Renal cortical epithelial cell (primary cell): ENCODE measurements at places on chromosomes 5 and 9. TPM values are rescaled to one million over a fixed set of nuclear protein-coding genes. Genes with fewer than 3 reads are reported as not detected.

Gene DMGDH
- total RNA-seq: 4.5 and 9.3 TPM in 2 replicates

DNA sequence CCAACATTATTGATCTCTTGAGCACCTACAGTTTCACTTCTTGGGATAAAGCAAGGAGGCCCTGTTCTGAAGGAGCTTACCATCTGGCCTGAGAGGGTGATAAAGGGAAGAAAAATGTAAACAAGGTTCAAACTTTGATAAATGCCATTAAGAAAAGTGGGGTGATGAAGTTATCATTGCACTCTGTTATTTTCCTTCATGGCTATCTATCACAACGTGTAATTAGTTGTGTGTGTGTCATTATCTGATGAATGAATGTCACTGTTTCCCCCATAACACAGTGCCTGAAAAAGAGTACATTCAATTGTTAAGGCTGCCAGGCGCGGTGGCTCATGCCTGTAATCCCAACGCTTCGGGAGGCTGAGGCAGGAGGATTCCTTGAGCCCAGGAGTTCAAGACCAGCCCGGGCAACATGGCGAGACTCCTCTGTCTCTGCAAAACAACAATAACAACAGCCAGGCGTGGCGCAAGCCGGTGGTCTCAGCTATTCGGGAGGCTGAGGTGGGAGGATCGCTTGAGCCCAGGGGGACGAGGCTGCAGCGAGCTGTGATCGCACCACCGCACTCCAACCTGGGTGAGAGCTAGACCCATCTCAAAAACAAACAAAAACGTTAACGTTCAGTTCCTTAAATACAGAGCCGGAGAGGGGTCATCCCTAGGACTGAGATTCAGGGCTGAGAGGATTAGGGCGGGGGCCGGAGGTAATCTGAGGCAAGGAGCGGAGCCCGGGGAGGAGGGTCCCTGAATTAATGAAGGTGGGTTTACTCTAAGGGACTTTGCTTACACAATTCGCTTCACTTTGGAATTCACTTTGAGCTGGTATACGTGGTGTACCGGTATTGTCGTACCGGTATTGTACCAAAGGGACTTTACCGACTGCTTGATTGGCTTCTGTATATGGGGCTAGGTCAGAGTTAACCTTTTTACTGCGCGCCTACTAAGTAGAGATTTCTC lies 917 bp downstream of the NHP2 start:
- DNase-seq: no peak

Gene SLC45A2
- total RNA-seq: not detected in 2 replicates

Gene NR5A1
- total RNA-seq: not detected in 2 replicates

- no peak for DNase-seq
Measured at GRCh38 chr5:71631070-71631469, 43.9 kb downstream of the MCCC2 start.

- DNase-seq: no peak
Measured at GRCh38 chr5:77718934-77719610, 57.1 kb downstream of the TBCA start.

Gene ISL1
- not detected in 2 replicates for total RNA-seq

Gene CCDC192
- not detected in 2 replicates for total RNA-seq
